ENCODE measurements at places on chromosomes 1 and 21.
A peak's percentile ranks its signal among the peaks of the same experiment; 100 is the strongest.

DNA sequence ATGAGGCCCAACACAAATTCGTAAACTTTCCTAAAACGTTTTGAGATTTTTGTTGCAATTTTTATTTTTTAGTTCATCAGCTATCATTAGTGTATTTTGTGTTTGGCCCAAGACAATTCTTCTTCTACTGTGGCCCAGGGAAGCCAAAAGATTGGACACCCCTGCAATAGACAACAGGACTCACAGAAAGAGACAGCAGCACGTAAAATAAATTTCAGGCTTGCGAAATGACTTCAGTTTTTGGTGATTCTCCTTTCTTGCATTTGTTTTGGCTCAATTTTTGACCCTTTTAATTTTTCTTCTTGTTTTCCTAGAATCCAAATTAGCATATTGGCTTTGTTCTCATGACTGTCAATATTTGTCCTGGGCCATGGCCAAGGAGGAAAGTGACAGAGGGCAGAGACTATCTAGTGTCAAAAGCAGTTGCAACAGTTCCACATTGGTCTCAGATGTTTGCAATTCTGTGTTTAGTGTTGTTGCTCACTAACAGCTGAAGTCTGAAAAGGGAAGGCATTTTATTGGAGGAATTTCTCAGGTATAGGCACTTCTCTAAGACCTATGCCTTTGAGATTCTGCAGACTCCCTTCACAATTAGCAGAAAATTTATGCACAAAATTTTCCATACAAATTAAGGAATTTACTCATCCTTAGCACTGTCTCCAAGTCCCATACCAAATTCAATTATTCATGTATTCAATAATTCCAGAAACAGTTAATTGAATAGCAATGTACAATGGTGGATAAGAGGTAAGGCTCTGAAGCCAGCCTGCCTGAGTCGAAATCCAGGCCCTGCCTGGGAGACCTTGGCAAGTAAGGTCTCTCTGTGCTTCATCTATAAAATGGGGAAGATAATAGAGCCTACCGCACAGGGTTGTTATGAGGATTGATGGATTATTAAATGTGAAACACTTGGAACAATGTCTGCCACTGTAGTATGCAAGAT is 160.9 kb upstream of the IVNS1ABP start:
- no peak for DNase-seq

GRCh38 chr1:11188381-11188780 is 774 bp upstream of the ANGPTL7 start:
- DNase-seq: no peak

- DNase-seq: no peak
Measured at GRCh38 chr1:66355756-66356155, 178.2 kb upstream of the SGIP1 start.

- peak; percentile 93 for DNase-seq
Measured at GRCh38 chr1:42657981-42658876, at the start of gene PPIH. Gene PPIH, plus strand, starts transcription at chr1:42658423. Its CDS starts 24 bp downstream, at chr1:42658447.

- DNase-seq: no peak
Measured at GRCh38 chr1:179366093-179366800, 476 bp downstream of the AXDND1 start.

- no peak for DNase-seq
Measured at GRCh38 chr1:28139025-28139712, 37.3 kb downstream of the PTAFR start.

- no peak for DNase-seq
Measured at GRCh38 chr1:42162181-42162580, 2.4 kb downstream of the GUCA2A start.

DNA sequence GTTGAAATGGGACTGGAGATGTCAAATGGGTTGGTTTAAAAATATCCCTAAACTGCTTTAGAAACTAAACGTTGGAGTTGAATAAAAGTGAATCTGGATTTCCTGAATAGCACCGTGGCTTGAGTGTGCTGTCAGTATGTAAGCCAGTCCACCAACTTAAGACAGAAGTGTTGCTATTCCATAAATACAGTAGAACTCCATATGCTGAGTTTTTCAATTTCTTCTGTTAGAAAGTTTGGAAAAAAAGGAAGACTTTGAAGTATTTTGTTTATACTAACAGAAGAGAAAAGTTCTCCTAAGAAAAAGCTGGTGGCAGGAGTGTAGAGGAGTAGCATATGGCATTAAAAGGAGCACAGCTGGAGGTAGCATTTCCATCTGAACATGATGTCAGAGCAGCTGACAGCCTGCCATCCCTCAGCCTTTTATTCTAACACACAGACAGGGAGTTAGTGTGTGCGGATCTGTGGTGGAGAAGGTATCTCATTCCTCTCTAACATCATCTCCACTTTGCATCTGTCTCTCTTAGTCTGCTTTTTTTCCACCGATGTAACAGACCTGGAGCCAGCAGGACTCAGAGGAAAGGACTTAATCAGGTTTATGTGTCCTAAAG is at the start of gene ZBTB18:
ZBTB18 (plus strand) TSS at position 449 of the 610 bp plus-strand sequence; CDS start at position 598, 149 bp downstream.
- no peak for DNase-seq

- DNase-seq: no peak
Measured at GRCh38 chr1:168963601-168964000, 142.9 kb upstream of the ATP1B1 start.

DNA sequence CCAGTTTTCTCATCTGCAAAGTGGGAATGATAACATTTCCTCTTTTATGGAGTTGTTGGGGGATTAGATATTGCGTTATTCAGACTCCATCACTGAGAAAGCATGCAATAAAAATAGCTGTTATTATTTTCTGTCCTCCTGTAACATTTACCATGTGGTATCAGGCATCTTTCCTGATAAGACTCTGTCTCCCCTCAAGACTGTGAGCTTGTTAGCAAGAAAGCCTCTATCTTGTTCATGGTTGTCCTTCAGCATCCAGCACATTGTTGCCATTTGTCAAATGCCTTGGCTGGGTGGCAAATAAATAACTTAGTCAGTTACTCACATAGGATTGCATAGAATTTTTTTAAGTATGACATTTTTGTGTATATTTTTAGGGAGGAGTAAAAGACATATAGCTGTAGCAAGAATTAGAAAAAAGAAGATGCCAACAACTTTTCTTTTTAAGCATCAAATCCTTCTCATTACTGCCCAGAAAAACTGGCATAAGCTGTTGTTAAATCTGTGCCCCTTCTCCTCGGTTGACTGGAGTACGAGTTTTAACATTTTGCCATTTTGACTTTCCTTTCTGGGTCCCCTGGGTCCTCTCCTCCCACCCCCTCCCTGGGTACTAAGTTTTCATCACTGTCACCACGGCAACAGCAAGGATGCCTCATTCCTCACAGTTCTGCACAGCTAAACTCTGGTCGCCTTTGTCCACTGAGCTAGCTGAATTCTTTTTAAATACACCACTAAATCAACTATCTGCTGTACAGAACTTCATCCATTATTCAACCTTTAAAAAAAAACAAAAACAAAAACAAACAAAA is 1.0 kb upstream of the JAM2 start:
- no peak for DNase-seq

- no peak for DNase-seq
Measured at GRCh38 chr1:117641536-117641935, 35.7 kb downstream of the TENT5C start.

DNA sequence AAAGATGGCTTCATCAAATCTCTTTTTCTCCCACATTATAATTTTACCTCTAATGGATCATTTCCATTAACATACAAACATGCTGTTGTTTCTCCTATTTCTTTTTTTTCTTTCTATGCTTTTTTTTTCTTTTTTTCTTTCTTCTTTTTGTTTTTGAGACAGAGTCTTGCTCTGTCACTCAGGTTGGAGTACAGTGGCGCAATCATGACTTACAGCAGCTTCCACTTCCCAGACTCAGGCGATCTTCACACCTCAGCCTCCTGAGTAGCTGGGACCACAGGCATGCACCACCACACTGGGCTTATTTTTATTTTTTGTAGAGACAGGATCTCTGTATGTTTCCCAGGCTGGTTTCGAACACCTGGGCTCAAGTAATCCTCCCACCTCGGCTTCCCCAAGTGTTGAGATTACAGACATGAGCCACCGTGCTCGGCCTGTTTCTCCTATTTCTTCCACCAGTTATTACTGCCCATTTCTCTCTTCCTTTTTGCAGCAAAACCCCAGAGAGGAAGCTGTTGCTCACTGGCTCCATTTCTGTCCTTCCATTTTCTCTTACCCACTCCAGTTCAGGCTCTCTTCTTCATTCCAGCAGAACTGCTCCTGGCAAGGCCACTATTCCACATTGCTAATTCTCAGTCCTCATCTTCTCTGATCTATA is 32.1 kb upstream of the OPRD1 start:
- DNase-seq: no peak

- no peak for DNase-seq
Measured at GRCh38 chr1:182484531-182485257, 34.7 kb downstream of the RGSL1 start.

DNA sequence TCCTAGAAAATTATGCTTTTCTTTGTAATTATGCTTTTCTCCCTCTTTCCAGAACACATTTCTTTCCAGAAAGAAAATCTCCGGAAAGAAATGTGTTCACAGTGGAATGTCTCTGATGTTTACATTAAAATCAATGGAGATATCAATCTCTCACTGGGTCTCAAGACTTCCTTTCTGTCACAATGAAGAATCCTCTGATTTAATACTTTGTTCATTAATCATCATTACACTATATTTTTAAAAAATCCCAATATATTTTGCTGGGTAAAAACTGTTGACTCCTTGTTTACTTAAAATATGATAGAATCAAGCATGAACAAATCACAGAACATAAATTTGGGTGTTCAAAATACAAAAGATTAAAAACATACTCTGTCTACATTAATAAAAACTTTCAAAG is 26.3 kb upstream of the TGFBR3 start:
- no peak for DNase-seq

DNA sequence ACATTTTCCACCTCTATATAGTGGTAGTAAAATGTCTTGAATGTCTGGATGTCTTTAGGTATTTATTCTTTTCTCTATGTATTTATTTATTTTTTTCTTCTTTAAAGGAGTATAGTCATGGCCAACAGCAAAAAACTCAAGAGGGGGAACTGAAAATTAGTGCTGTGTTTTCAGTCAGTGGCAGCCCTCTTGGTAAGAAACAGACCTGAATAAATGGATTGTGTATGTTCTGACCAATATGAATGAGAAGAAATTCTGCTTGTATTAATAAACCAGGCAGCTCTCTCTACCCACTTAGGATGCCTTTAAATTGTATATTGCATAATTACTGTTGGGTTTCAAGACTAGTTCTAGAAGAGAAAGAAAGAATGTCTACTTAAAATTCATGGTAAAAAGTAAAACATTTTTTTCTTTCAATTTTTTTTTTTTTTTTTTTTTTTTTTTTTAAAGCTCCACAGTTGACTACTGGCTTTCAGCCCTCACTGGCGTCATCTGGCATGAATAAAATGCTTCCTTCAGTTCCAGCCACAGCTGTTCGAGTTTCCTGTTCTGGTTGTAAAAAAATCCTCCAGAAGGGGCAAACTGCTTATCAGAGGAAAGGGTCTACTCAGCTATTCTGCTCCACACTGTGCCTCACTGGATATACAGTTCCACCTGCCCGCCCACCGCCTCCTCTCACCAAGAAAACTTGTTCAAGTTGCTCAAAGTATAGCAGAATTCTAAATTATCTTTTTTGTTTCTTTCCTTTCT is 101.6 kb downstream of the ZMYM4 start:
- no peak for DNase-seq

Measured in T-helper 1 cell (primary cell).